ENCODE measurements at places on chromosomes 5 and 9. TPM values are rescaled to one million over a fixed set of nuclear protein-coding genes. Genes with fewer than 3 reads are reported as not detected.

Gene RASEF
- total RNA-seq: 1.6 TPM

Gene ORM2
- not detected for total RNA-seq

Gene ARHGEF37
- total RNA-seq: 4.0 TPM

GRCh38 chr5:170252109-170252508 is 19.3 kb downstream of the C5orf58 start:
- no peak for DNase-seq

DNA sequence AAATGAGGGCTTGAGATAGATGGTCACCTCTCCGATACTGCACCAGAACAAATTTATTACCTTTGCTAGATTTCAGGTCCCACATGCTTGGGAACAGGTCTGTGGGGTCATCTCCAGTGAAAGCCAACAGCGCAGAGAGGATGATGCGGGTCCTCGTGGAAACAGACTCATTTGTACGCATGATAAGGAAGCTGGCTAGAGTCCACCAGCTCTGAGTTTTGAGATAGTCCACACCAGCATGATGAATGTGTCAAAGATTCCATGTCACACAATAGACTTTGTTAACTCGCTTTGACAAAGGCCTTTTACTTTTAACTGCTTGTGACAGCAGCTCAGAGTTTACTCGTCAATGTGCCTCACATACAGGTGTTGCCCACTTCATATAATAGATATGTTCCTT is 105.4 kb upstream of the TBCA start:
- DNase-seq: no peak

Gene TRIM7
- 0.79 TPM for total RNA-seq

DNA sequence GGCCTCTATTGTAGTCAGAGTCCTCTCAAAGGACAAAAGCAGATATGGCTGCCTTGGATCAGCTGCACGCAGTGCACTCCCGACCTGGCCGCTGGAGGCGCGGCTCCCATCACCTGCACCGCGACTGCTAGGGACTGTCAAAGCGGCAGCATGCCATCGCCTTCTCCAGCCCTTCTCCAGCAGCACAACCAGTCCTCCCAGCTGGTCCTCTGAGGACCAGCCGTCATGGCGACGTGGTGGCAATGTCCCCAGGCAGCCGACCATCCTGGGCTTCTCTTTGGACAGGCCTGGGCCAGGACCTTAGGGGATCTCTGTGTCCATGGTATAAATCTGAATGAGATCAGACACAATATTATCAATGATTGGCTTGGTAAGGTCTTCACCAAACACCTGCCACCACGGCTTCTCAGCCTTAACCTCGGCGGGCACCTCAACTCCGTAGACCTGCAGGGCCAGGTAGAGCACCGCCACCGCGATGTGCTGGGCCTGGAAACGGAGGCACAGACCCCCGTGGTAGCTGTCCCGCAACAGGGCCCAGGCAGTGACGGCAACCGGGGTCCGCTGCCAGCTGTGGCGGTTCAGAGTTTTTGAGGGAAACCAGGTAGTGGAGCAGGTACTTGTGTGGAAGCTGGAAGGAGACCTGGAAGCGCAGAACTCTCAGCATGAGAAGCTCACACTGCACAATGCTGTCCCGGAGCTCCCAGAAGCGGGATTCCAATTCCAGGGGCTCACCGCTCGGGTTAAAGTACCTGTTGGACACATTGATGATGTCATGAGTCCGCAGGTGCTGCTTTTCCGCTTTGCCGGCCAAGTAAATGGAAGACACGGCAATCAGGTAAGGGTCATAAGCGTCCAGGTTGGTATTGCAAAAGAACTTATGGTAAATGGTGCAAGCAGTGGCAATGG is 8.5 kb downstream of the DUSP1 start:
- DNase-seq: no peak

GRCh38 chr5:51960617-51961121 is 577.4 kb downstream of the ISL1 start:
- DNase-seq: no peak

DNA sequence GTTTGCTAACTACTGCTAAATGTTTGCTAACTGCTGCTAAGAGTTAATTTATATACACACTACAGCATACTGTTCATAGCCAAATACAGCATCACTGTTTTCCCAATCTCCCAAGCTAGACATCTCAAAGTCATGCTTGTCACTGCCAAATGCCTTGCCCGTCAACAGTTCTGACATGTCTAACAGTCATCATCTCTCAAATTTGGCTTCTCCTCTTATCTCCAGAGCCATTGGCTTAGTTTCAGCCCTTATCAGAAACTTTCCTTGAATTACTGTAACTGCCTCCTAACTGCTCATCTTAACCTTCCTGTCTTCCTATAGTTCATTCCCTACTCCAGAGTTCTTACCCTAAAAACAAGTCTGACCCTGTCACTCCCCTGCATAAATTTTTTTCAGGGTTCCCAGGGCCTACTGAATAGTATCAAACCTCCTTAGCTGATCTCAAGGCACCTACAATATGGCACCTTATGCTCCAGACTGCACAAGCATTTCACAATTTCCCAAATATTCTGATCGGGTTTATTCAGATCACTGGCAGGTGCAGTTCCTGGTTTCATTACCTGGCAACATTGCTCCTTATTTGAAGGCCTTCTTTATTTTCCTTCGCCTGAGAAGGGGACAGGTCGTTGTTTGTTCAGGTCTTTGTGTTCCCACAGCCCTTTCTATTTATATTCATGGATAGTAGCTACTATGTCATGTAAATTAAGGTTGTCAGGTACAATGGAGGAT is 55.9 kb upstream of the ANKRD55 start:
- DNase-seq: no peak

Gene KCNV2
- total RNA-seq: not detected

DNA sequence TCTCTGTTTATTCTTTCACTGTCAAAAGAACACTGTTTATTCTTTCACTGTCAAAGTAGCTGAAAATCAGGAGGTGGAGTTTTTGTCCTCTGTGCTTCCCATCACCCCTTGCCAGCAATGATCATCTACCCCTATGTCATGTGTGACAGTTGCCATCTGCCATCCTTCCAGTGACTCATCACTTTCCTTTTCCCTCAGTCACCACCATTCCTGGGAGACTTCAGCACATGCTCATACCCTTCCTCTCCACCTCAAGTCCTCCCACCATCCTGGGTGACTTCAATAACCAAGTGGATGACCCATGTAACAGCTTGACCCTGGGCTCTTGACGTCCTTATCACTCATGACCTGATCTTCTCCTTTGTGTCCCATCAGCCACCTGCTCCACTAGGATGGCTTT is 43.3 kb upstream of the RASEF start:
- DNase-seq: no peak

DNA sequence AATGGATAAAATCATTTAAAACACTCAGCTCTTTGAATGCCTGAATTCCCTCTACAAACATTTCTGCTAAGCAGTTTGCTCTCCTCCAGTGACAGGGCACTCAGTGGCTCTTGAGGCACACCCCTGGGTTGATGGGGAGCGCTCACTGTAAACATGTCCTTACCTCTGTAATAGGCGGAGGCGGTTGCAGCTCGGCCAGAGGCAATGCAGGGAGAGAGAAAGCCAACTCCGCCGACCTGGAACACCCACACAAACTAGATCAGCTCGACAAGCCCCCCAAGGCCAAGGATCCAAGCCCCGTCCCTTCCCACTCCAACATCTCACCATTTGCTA is 329 bp downstream of the CDC23 start:
- no peak for DNase-seq

- no peak for DNase-seq
Measured at GRCh38 chr9:136225366-136225747, 20.3 kb downstream of the QSOX2 start.

Gene SLC27A4
- total RNA-seq: 13.2 TPM

All from omental fat pad (tissue), 4 donors.